ENCODE measurements at places on chromosomes 11 and 22. TPM values are rescaled to one million over a fixed set of nuclear protein-coding genes. Genes with fewer than 3 reads are reported as not detected.

DNA sequence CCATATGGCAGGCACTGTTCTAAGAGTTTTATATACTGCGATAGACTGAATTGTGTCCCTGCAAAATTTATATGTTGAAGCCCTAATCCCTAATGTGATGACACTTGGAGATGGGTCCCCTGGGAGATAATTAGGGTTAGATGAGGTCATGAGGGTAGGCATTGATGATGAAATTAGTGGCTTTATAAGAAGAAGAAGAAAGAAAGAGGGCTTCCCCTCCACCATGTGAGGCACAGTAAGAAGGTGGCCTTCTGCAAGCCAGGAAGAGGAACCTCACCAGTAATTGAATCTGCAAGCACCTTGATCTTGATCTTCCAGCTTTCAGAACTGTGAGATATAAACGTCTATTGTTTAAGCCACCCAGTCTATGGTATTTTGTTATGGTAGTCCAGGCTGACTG lies 46.6 kb upstream of the TENM4 start:
- no peak for DNase-seq

- no peak for DNase-seq
Observed at GRCh38 chr11:31806928-31807798, 4.0 kb downstream of the PAX6 start.

- DNase-seq: no peak
Observed at GRCh38 chr22:30236875-30237274, 9.7 kb downstream of the LIF start.

- no peak for DNase-seq
Observed at GRCh38 chr22:50585238-50585637, 2.6 kb upstream of the CHKB start.

DNA sequence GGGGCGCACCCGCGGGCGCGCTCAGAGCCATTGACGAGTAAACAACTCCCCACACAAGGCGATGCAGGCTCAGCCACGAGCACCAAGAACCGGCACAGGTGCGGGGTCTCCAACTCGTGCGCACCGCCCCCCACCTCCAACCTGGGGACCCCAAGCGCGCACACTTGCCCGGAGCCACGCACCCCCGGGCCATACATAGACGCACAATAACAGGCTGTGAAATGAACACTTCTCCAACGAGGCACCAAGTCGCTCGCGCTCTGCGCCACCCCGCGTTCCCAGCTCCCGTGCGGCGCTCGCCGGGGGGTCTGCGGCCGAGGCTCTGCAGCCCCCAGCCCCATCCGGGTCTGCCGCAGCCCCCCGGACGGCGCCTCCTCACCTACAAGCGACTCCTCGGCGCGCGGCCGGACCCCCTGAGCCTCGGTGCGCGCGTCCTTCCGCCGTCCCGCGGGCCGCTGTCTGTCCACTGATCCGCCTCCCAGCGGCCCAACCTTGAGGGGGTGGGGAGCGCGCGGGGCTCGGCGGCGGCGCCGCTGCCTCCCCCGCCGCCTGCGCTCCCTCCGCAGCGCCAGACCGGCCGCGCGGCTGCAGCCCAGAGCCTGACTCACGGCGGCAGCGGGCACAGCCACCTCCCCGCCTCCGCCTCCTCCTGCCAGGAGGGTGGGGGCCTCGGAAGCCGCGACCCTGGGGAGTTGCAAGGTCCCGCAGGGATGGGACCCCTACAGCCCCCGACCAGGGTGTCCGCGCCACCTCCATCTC lies 1.6 kb downstream of the IFITM10 start:
- no peak for DNase-seq

The PLAAT5 gene
- 1.1 TPM for polyA plus RNA-seq

The CD6 gene
- 1.5 TPM for polyA plus RNA-seq

Data from right lung (tissue), 10 donors.